ENCODE measurements at places on chromosomes 1 and 21.
A peak's percentile ranks its signal among the peaks of the same experiment; 100 is the strongest.

DNA sequence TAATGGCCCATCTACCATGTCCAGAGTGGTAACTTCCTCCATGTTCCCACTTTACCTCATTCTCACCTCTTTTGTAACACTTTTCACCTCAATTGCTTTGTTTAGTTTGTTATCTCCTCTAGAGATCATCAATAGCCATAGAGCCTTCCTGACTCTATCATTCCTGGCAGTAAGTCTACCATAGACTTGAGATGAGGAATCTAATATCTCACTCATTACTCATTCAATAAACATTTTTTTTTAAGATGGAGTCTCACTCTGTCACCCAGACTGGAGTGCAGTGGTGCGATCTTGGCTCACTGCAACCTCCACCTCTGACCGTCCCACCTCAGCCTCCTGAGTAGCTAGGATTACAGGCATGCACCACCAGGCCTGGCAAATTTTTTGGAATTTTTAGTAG, 7.1 kb downstream of the NMNAT2 start:
- DNase-seq, result no peak

DNA sequence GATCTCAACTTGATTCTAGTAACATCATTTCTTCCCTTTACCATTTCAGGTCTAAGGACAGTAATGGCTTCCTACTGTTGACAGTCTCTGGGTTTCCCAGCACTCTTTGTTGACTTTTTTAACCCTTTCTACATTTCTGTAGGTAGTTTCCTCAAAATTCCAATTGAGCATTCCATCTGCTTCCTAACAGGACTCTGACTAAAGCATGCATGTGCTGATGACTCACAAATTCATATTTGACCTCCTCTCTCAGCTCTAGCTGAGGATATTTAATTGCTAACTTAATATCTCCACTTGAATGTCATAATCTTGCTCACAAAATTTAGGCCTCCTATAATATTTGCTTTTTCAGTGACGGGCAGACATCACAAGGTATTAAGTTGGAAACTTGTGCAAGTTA, 93.3 kb upstream of the ZNHIT6 start:
- DNase-seq, result no peak

GRCh38 chr1:228081144-228081543, 1.4 kb upstream of the ARF1 start:
- no peak for DNase-seq

- DNase-seq, result no peak
Measured at GRCh38 chr1:225378880-225379279, 49.0 kb downstream of the LBR start.

DNA sequence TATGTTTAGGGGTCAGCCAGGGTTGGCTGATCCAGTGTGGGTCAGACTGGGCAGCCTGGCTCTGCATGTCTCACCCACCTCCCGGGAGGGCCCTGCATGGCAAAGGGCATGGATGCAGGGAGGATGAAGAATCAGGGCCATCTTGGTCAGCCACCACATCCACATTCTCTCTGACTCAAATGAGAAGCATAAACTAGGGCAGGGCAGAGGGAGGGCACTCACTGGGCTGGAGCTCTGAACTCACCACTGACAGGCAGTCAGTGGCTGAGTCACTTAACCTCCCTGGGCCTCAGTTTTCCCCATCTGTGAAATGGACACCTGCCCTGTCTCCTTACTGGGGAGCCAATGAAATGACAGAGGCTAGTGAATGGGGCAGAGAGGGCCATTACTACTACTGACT, 4.3 kb upstream of the CELA2A start:
- DNase-seq, result no peak

- no peak for DNase-seq
Measured at GRCh38 chr1:206457408-206458120, 12.7 kb upstream of the IKBKE start.

DNA sequence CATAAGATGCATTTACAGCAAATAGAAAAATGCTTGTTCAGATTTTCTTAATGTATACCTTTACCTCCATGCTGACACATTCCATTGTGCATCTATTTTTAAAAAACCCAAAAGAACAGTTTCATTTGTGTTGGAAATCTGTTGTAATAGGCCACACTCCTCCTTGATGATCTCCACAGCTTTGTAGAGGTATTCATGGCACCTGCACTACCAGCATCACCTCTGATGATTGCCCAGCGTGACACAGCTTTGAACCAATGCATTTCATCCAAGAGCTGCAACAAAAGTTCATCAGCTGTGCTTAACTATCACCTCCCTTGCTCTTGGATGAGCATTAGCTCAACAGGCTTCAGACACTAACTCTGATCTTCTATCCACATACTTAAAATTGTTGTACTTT, 8.2 kb downstream of the DYNLT5 start:
- no peak for DNase-seq

GRCh38 chr21:31837618-31838390, 35.0 kb upstream of the HUNK start:
- no peak for DNase-seq

- DNase-seq, result no peak
Measured at GRCh38 chr1:183604038-183604808, 14.0 kb upstream of the NCF2 start.

- DNase-seq, result no peak
Measured at GRCh38 chr1:116001739-116002487, 25.6 kb downstream of the SLC22A15 start.

DNA sequence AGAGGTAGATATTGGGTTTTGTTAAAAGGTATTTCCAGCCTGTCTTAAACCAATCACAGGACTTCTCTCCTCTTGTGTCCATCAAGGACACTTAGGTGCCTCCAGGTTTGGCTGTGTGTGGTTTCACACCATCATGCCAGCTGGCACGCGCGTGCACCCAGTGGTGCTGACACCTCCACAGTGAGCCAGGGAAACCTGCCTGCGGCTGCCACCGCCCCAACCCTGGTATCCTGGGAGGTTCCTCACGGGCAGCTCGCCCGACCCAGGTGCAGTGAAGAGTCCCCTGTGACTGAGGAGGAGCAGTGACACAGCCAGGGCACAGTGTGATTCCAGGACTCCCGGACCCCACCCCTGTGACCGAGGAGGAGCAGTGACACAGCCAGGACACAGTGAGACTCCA, 13.2 kb upstream of the COL6A2 start:
- no peak for DNase-seq

GRCh38 chr1:163983097-163983496, 575.9 kb upstream of the PBX1 start:
- no peak for DNase-seq

- no peak for DNase-seq
Measured at GRCh38 chr21:39610703-39611102, 2.0 kb upstream of the B3GALT5 start.

DNA sequence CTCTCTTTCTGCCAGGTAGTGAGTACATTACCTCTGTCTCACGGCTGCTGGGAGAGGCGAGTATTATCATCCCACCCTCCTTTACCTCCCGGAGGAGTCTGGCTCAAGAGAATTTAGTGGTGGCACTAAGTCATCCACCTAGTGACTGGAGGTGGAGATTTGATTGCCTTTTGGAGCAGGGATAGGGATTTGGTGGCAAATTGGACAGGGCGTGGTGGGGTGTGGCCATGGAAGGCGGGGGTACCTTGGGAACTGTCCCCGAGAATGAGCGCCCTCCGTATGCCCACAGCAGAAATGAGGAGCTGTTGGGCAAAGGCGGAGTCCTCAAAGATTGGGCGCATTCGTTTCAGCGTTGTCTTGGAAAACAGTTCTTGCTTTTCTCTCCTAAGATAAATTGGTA, 32.1 kb upstream of the HMGN1 start:
- DNase-seq, result no peak

DNA sequence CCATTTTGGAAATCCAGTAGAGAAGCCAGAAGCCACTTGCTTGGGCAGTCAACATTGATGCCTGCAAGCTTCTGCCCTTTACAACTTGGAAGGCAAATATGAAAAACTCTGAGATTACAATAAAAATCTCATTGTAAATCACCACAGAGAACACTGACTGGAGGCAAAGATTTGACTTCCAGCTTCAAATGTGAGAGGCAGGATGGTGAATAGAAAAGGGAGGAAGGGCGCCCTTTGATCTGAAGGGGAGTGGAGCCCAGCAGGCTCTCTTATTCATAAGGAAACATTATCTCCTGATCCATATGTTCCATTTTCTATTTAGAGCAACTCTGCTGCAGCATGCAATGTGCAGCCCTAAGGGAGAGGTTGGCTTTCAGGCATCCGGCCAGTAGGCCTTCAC, 348.3 kb downstream of the AJAP1 start:
- DNase-seq, result no peak

- DNase-seq, result no peak
Measured at GRCh38 chr1:182157187-182157586, 95.7 kb upstream of the ZNF648 start.

- DNase-seq, result no peak
Measured at GRCh38 chr1:43438576-43438952, 15.2 kb downstream of the HYI start.

DNA sequence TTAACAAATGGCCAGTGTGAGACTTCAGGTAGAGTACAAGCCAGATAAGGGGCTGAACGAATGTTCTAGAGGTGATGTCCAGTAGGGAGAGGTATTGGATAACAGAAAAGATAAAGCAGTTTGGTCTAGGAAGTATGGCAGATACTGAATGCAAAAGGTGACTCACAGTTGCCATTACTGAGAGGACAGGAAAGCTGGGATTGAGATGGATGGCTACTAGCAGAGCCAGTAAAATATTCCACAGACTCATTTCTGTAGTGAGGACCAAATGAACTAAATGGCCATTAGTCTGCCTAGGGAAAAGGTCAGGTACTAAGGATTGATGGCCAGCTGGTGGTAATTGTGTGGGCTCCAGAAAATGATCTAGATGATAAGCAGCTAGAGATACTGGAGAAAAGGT, 11.5 kb downstream of the MACO1 start:
- DNase-seq, result no peak

DNA sequence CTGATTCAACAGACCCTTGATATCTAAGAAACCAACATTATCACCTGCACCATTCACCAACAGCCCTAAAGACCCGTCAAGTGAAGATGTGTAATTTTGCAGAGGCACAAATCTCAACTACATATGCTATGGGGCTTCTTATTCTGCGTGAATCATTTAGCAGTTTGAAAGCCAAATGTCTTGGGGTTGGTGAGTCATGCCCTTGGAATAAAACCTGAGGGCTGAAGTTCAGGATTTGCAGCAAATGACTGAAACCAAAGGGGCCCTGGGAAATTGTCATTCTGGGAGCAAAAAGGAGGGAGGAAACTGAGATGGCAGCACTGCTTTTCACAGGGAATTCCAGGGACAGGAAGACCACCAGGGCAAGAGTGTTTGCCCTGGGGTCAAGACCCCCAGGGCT, 79.2 kb upstream of the TNR start:
- DNase-seq, result no peak

DNA sequence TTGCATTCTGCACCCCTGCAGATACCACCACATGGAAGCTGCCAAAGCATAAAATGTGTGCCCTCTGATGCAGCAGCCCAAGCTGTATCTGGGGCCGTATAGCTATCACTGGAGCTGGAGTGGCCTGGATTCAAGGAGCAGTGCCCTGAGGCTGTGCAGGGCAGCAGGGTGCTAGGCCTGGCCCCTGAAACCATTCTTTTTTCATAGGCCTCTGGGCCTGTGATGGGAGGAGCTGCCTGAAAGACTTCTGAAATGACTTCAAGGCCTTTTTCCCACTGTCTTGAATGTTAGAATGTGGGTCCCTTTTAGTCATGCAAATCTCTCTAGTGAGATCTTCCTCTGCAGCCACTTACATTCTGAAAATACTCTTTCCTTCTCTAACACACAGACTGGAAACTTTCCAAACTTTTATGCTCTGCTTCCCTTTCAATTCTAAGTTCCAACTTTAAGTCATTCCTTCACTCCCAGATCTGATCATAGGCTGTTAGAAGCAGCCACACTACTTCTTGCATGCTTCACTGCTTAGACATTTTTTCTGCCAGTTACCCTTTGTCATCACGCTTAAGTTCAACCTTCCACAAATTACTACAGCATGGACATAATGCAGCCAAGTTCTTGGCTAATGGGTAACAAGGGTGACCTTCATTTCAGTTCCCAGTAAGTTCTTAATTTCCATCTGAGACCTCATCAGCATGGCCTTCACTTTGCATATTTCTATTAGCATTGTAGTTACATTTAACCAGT, 42.4 kb downstream of the DRAM2 start:
- no peak for DNase-seq

- DNase-seq, result peak; percentile 54
Measured at GRCh38 chr1:39960431-39960958, 5.5 kb downstream of the MFSD2A start.

GRCh38 chr1:44284184-44284583, 70.9 kb downstream of the ERI3 start:
- DNase-seq, result no peak

DNA sequence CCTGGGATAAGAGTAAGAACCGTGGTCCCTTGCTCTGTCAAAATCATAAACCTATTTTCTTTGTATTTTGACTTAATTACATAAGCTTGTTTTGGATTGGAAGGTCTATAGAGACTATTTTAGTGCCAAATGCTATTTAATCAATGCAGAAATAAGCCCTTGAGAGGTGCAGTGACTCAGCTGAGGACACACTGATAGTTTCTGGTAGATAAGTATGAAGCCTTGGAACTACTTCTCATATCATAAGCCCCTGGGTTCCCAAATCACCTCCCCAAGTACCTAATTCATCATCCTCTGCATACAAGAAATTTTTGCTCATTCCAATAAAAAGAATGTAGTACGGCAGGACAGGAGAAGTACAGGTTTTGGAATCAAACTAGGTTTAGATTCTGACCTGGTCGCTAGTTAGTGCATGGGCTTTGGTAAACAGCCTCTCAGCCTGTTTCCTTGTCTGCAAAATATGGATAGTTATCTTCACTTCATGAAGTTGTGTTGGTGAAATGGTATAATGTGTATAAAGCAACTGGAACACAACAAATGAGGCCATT, 3.3 kb upstream of the CD55 start:
- no peak for DNase-seq

DNA sequence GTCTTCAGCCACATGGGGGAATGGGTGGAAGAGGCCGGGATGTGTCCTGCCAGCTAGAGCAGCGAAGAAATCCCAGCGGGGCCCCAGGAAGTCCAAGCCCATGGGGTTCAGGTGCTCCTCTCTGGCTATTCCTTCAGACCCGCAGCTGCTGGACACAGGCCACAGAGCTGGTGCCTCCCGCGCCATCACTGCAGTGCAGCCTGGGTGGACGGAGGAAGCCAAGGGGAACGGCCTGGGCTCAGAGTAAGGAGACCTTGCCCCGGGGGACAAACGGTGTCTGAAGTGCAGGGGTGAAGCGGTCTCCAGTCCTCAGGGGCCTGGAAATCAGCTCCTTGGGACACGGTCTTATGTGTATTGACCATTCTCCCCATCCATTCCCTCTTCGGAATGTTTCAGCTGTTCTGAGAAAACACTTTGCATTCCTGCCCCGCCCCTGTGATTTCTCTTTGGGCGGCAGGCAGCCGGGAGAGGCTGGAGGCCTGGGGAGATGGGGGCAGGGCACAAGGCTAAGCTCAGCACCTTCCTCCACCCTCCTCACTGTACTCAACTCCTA, 18.4 kb downstream of the MTHFR start:
- no peak for DNase-seq

DNA sequence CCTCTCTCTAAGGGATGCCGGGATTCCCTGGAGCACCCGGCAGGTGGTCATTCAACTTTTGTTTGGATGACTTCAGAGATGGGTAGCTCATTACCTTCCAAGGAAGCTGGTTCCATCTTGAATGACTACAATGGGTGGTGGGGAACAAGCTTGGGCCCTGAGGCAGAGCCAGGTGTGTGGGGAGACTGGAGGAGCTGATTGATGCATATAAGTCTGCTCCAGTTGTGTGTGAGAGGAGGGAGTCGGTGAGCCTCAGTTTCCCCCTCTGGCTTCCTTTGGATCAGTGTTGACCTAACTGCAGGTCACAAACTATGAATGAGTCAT, 133.8 kb upstream of the ZBTB40 start:
- DNase-seq, result no peak

- no peak for DNase-seq
Measured at GRCh38 chr1:27314169-27314568, 7.8 kb upstream of the TMEM222 start.

- no peak for DNase-seq
Measured at GRCh38 chr1:243487649-243488227, 231.9 kb downstream of the SDCCAG8 start.

All from GM12891 (cell line).